ENCODE measurements at places on chromosomes 11 and 22. TPM values are rescaled to one million over a fixed set of nuclear protein-coding genes. Genes with fewer than 3 reads are reported as not detected.

Gene APOA4
- total RNA-seq = not detected

GRCh38 chr11:92894197-92894596, 75.3 kb upstream of the MTNR1B start:
- DNase-seq = no peak
- H3K27ac ChIP-seq = no peak overlapping the region
- H3K4me1 ChIP-seq = no peaks in the 10 kb centered on the region

GRCh38 chr22:49349181-49349835, 478.4 kb downstream of the BRD1 start:
- H3K4me1 ChIP-seq = no peaks in the 10 kb centered on the region
- no peak for DNase-seq
- no peak overlapping the region for H3K4me3 ChIP-seq
- no peaks in the 10 kb centered on the region for H3K36me3 ChIP-seq

DNA sequence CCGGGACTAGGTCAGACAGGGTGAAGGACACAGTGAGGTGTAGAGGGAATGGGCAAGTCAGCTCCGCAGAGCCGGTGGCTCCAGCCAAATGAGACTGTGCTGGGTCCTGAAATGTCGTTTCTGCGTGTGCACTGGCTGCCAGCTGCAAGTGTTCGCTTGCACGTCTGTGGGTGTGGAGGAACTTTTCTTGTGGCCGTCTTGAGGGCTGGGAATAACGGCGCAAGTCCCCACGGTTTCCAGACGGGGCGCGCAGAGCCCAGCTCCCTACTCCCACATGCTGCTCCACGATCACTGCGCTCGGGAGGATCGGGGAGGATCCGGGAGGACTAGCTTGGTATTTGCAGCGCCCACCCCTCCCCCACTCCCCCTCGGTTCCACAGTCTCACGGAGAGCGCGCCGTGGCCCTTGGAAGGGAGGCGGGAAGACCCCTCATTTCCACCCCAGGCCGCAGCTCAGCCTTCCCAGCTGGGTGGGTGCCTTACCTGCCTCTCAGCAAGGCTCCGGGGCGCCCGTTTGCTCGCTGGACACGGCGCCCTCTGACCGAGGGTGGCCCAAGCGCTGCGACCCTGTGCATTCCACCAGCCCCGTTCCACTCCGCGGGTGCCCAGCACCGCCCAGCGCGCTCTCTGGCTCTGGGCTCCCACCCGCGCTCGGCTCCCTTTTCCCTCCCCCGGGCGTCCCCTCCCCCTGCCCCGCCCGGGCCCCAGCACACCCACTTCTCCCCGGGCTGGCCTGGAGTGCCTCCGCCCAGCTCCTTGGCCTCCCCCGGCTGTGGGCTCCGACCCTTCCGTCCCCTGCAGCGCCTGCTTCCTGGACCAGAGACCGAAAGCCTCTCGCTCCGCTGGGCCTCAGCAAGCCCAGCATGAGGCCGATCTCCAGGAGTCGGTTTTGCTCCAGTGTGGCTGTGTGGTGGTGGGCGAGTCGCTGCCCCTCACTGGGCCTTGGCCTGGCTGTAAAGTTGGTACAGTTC, at the start of gene KCNE3:
KCNE3 (minus strand) TSS at position 634 of the 970 bp plus-strand sequence. CDS start 9,986 bp downstream, outside the sequence.
- no peaks in the 10 kb centered on the region for H3K36me3 ChIP-seq
- peak within 1 kb of the TSS; percentile 83 for H3K27ac ChIP-seq
- H3K4me3 ChIP-seq = peak within 1 kb of the TSS; percentile 79
- DNase-seq = peak; percentile 86
- peaks cover 41% of the 10 kb centered on the region for H3K4me1 ChIP-seq

Gene INSC
- total RNA-seq = 3.2 TPM

- no peaks in the 10 kb centered on the region for H3K36me3 ChIP-seq
- no peaks in the 10 kb centered on the region for H3K27me3 ChIP-seq
- DNase-seq = peak; percentile 97
- peak overlapping the region; percentile 82 for H3K27ac ChIP-seq
- no peak overlapping the region for H3K4me3 ChIP-seq
These were observed 24.1 kb upstream of the CDC42EP2 start for GRCh38 chr11:65290448-65291165.

GRCh38 chr11:65931773-65932557, 12.7 kb downstream of the DRAP1 start:
- H3K36me3 ChIP-seq = no peaks in the 10 kb centered on the region
- no peaks in the 10 kb centered on the region for H3K27me3 ChIP-seq
- no peak overlapping the region for H3K27ac ChIP-seq

Gene OR8D1
- total RNA-seq = not detected

Gene VWCE
- total RNA-seq = 3.4 TPM

DNA sequence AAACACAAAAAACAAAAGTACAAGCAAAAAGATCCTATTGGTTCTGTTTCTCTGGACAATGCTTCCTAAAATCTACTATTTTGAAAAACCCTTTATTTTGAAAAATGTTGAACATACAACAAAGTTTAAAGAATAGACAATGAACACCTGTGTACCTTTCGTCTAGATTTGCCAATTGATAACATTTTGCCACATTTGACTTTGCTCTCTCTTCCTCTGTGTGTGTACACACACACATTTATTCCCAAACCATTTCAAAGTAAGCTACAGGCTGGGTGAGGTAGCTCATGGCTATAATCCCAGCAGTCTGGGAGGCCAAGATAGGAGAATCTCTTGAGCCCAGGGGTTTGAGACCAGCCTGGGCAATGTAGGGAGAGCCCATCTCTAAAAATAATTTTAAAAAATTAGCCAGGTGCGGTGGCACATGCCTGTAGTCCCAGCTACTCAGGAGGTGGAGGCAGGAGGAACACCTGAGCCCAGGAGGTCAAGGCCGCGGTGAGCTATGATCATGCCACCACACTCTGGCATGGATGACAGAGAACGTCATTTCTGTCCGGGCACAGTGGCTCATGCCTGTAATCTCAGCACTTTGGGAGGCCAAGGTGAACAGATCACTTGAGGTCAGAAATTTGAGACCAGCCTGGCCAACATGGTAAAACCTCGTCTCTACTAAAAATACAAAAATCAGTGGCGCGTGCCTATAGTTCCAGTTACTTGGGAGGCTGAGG, 5.3 kb upstream of the PSMC3 start:
- H3K36me3 ChIP-seq = no peaks in the 10 kb centered on the region
- H3K4me1 ChIP-seq = peaks cover 6% of the 10 kb centered on the region
- no peak for DNase-seq
- H3K4me3 ChIP-seq = no peak overlapping the region

DNA sequence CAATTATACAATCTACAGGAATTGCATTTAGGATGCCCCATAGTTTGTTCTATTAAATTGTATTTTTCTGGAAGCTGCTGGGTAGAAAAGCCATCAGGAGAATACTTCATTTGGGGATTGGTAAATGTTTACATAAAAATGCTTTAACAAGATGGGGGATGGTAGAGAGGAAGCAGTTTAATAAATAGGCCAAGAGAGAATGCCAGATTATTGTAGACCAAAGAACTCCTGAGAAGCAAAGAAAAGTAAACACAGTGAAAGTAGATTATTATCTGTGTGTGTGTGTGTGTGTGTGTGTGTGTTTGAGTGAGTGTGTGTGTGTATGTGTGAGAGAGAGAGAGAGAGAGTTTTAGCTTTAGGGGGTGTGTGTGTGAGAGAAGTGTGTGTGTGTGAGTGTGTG, 820.4 kb upstream of the CCDC90B start:
- H3K4me3 ChIP-seq = no peak overlapping the region
- no peaks in the 10 kb centered on the region for H3K4me1 ChIP-seq
- H3K27me3 ChIP-seq = no peaks in the 10 kb centered on the region
- no peak for DNase-seq
- no peaks in the 10 kb centered on the region for H3K36me3 ChIP-seq

Gene GLB1L2
- total RNA-seq = 2.0 TPM

- no peak overlapping the region for H3K4me3 ChIP-seq
- H3K27me3 ChIP-seq = no peaks in the 10 kb centered on the region
- H3K36me3 ChIP-seq = no peaks in the 10 kb centered on the region
- no peak overlapping the region for H3K27ac ChIP-seq
- no peaks in the 10 kb centered on the region for H3K4me1 ChIP-seq
These were observed 137.4 kb downstream of the OR4C45 start for GRCh38 chr11:50170115-50170514.

GRCh38 chr11:66800720-66801428, 42.4 kb upstream of the RCE1 start:
- DNase-seq = no peak
- no peaks in the 10 kb centered on the region for H3K4me1 ChIP-seq
- H3K36me3 ChIP-seq = no peaks in the 10 kb centered on the region
- H3K27ac ChIP-seq = no peak overlapping the region
- no peak overlapping the region for H3K4me3 ChIP-seq

GRCh38 chr22:41682033-41682807, 6.4 kb downstream of the SNU13 start:
- peaks cover 36% of the 10 kb centered on the region for H3K4me1 ChIP-seq
- peak overlapping the region; percentile 59 for H3K4me3 ChIP-seq
- no peaks in the 10 kb centered on the region for H3K27me3 ChIP-seq
- no peaks in the 10 kb centered on the region for H3K36me3 ChIP-seq
- DNase-seq = no peak
- H3K27ac ChIP-seq = peak overlapping the region; percentile 86

DNA sequence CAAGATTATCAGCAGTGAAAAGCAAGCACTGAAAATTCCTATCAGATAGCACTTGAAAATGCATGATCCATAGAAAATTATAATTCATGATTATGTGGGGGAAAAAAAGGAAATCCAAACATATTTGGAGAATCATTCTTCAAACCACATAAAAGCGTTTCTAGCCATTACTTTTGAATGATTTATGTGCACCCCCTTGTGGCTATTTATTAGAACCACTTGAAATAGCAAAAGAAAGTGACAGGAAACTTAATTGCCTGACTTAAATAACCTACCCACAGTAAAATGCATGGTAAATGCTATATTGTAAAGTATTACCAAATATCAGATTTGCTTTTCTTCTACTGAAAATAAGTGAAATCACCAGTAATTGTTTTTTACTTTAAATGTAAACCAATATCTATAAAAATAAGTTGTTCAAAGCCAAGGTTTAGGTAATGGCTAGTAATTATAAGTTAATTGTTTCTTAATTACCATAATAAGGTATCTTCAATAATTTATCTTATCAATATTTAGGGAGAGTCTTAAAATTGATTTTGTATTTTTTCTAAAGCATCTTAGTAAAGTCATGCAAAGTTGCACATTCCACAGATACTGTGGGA, 168.5 kb downstream of the ARHGAP42 start:
- no peak overlapping the region for H3K4me3 ChIP-seq
- no peaks in the 10 kb centered on the region for H3K4me1 ChIP-seq
- no peaks in the 10 kb centered on the region for H3K36me3 ChIP-seq
- H3K27me3 ChIP-seq = no peaks in the 10 kb centered on the region
- DNase-seq = no peak

GRCh38 chr11:128398517-128399250, 188.7 kb downstream of the ETS1 start:
- H3K36me3 ChIP-seq = no peaks in the 10 kb centered on the region
- H3K27me3 ChIP-seq = no peaks in the 10 kb centered on the region
- no peak for DNase-seq

Gene ZNF195
- 13.0 TPM for total RNA-seq

Gene MARK2
- 35.6 TPM for total RNA-seq

- DNase-seq = no peak
- H3K27me3 ChIP-seq = no peaks in the 10 kb centered on the region
- H3K4me3 ChIP-seq = no peak overlapping the region
- no peaks in the 10 kb centered on the region for H3K36me3 ChIP-seq
- H3K4me1 ChIP-seq = no peaks in the 10 kb centered on the region
- no peak overlapping the region for H3K27ac ChIP-seq
These were observed 291.8 kb downstream of the AASDHPPT start for GRCh38 chr11:106369224-106369623.

Gene GPR83
- not detected for total RNA-seq

GRCh38 chr11:96827164-96827563, 437.4 kb downstream of the JRKL start:
- H3K27me3 ChIP-seq = no peaks in the 10 kb centered on the region
- no peaks in the 10 kb centered on the region for H3K4me1 ChIP-seq
- H3K36me3 ChIP-seq = no peaks in the 10 kb centered on the region
- H3K4me3 ChIP-seq = no peak overlapping the region

Gene NXPE1
- not detected for total RNA-seq

DNA sequence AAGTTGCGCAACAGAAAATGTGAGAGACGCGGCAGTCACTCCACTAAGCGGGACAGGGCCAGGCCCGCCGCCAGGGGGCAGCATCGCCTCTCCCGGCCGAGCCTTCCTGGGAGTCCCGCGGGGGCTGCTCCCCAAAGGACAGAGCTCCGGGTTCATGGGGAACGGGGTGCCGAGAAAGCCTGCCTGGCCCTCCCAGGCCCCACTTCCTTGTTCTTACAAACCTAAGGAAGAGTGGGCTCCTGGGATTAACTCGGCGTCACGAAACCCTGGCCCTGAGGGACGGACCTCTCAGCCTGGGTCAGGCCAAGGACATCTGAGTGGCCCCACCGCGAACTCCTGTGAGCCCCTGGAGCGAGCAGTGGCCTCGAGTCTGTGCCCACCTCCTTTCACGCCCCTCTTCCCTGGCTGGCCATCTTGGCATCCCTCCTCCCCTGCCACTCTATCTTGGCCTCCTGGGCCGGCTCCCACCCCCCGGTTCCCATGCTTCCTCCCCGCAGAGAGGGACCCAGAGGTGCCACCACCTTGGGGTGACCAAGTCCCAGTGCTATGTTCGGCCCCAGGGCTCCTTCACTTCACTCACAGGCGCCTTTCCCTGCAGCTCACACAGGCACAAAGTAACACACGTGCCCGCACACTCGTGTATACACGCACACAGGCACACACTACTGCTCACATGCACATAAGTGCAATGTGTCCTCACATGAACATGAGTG, 99.9 kb upstream of the FGF3 start:
- H3K27me3 ChIP-seq = no peaks in the 10 kb centered on the region
- peaks cover 30% of the 10 kb centered on the region for H3K4me1 ChIP-seq
- H3K36me3 ChIP-seq = no peaks in the 10 kb centered on the region
- no peak overlapping the region for H3K27ac ChIP-seq

DNA sequence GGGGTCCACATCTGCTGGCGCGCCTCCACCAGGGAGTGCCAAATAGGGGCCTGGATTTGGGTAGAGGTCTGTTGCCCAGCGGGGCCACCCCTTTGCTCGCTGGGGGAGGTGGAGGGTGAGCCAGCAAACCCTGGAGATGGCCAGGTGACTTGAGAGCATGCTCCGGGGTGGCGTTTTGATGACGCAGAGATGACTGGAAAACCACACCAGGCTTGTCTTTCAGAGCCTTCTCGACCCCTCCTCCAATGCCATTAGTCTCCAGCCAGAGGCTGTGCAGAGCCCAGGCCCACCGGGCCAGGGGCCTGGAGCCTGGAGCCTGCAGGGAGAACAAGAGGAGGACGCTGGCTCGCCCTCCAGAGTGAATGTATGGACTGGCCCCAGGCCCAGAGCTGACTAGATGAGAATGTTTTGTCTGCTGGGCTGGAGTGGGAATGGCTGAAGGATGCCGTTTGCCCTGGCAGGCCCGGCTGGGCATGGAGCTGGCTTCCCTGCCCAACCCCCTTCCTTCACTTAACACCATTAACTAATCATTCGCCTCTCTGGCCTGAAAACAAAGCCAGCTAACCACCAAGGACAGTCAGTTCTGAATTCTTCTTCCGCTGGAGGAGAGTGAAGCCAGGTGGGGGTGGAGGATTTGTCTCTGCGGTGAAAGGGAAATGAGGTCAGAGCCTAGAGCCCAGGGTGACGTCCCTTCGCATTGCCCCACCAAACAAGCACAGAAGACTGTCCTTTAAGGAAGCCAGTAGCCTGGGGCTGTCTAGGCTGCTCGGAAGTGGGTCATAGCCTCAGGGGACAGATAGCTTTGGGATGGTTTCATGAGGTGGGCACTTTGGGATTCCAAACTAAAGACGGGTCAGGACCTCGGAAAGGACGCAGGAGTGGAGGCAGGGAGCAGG, 1.6 kb upstream of the MCAM start:
- no peaks in the 10 kb centered on the region for H3K36me3 ChIP-seq
- no peaks in the 10 kb centered on the region for H3K27me3 ChIP-seq
- no peak for DNase-seq
- H3K4me1 ChIP-seq = peaks cover 69% of the 10 kb centered on the region

GRCh38 chr11:1967641-1968225, 20.6 kb downstream of the MRPL23 start:
- no peak for DNase-seq
- no peak overlapping the region for H3K27ac ChIP-seq
- H3K36me3 ChIP-seq = no peaks in the 10 kb centered on the region
- H3K4me1 ChIP-seq = no peaks in the 10 kb centered on the region

Gene DPP3
- total RNA-seq = 10.8 TPM
